ENCODE measurements at places on chromosomes 2 and 18.

- DNase-seq = no peak
Measured at GRCh38 chr2:218472988-218473387, 54.1 kb downstream of the VIL1 start.

- no peak for DNase-seq
Measured at GRCh38 chr2:64930258-64930671, 58.9 kb upstream of the SLC1A4 start.

- DNase-seq = no peak
Measured at GRCh38 chr2:67936969-67937368, 125.8 kb downstream of the C1D start.

GRCh38 chr2:175931805-175932204 is 70.3 kb downstream of the LNPK start:
- DNase-seq = no peak

DNA sequence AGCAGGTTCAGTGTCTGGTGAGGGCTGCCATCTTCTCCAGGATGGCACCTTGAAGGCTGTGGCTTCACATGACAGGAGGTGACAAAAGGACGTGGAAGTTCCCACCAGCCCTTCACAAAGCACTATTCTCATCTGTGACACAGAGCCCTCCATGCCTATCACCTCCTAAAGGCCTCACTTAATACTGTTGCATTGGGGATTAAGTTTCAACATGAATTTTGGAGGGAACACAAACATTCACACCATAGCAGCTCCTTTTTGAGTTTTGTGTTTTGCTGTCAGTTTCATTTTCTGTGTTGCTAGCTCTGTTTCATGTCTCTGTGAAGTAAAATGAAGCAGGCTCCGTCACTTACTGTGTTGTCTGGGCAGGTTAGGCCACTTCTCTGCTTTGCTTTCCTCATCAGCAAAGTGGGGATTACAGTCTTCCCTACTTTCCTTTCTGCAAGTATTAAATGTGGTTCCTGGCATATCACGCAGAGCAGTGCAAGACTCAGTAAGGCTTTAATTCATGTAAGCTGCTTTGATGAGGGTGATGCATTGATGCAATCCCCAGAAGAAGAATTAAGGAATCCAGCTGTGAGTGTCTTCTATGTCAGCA is 31.6 kb downstream of the LIMS1 start:
- DNase-seq = no peak

DNA sequence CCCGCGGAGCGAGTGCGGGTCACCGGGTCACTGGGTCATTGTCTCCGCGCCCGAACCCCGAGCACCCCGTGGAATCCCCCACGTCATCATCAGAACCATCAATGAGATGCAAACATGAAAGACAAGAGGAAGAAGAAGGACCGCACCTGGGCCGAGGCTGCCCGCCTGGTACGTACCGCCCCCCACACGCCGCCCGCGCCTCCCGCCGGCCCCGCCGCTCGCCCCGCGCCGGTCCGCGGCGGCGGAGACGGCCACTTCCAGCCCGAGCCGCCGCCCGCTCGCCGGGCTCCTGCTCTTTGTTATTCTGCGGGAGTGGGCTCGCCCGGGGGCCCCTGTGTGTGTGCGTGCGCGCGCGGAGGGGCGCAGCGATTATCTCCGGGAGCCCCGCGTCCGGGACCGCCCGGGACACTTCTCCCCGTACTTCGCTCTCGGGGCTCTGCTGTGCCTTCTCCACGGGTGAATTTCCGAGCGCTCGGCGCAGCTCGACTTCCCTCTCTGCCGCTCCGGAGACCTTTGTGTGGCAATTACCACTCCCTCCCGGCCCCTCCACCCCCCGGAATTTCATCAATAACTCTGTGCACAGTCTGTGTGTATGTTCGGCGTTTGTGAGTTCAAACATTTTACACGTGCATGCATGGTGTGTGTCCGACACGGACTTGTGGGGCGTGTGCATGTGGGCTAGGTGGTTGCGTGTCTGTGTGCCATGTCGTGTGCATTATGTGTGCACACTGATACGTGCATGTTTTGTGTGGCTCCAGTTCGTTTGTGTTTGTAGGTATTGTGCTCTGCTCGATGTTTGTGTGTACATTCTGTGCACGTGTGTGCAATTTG is 714 bp downstream of the ASXL3 start:
- no peak for DNase-seq

DNA sequence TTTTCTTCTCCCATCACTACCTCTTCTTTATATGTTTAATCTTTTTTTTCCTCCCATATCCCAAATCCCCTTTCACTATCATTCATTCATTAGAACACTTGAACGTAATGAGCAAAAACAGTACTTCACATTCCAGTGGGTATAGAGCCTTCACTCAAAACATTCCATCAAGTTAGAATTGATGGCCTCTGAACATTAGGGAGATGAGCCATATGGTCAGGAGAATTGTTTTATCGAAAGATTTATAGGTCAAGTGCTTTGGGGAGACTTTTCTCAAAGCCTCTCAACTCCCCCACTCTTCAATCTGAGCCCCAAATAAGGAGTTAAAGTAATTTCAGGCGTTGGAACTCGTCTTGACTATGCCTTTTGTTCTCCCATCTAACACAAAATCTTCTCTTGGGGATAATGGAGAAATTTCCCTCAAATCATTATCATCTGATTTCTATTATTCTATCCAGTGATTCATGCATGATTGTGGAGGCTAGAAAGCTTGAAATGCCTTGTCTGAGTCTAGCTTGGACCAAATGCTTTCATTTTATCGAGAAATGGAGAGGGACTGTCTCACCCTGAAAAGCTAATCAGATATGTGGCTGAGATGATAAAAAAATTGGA is 79.2 kb downstream of the KIAA2012 start:
- no peak for DNase-seq

- DNase-seq = peak; percentile 9
Measured at GRCh38 chr2:122378521-122378920, 623.1 kb downstream of the TSN start.

- DNase-seq = no peak
Measured at GRCh38 chr2:203737360-203737759, 30.9 kb downstream of the CD28 start.

DNA sequence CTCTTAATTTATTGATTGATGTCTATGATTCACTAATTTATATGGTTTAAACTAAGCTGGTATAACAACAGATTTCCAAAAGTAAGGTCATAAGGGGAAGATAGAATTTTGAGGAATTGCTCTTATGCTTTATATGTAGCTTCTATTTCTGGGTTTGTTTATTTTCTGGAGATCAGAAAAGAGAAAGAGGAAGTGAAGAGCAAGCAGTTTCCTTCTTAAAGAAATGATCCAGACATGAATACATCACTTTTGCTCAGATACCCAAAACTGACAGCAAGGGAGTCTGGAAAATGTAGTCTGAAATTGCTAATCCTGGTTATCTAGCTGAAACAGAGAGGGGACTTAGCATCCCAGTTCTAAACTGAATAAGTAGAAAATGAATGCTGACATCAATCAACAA is 912.5 kb upstream of the CRIM1 start:
- no peak for DNase-seq

- no peak for DNase-seq
Measured at GRCh38 chr2:62797107-62797506, 91.6 kb downstream of the EHBP1 start.

DNA sequence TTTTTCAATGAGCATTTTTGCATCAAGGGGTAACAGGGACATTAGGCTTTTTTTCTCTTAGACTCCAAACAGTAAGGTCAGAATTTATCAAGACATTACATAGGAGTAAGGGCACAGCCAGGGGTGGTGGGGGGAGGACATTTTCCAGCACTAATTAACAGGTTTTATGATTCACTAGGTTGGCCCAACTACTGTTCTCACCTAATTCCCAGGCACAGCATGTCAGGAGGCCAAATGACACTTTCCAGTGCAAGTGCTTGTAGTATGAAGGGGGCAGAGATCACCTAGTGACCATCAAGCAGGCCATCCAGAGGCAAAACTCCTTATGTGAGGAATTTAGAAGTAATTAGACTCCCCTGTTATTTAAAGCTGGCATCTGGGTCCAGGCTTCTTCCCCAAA is 3.9 kb upstream of the MBD2 start:
- DNase-seq = no peak

DNA sequence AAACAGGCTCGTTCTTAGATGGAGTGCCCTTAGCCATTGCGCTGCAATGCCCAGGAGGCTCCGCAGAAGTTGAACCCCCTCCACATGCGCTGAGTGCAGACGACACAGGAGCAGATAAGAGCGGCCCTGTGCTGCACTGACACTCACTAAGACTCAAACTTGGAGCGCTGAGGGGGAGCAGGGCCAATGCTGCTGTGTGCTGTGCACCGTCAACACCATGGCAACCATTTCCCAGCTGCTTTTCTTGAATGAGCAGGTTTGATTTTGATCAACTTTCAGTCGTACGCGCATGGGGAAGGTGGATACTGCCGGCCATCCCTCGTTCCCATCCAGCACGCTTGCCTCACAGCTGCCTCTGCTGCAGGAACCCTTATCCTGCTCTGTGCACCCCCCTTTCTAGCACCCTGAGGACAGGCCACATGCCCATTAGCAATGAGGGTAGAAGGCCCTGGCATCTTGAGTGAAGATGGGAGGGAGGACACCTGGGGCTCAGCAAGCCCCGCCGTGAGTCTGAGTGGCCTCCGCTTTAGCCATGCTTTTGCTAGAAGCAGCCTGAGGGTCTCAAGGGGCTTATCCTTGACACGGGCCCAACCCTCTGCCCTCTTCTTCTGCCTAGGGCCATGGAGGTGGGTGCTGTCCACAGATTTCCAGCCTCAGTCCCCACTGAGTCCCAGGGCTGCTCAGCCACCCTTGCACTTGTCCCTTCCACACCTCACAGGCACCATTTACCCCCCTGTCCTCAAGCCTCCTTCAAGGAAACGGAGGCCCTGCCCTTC is 271.9 kb downstream of the PHLPP1 start:
- no peak for DNase-seq

- DNase-seq = no peak
Measured at GRCh38 chr2:68564426-68564825, 79.0 kb upstream of the PROKR1 start.

DNA sequence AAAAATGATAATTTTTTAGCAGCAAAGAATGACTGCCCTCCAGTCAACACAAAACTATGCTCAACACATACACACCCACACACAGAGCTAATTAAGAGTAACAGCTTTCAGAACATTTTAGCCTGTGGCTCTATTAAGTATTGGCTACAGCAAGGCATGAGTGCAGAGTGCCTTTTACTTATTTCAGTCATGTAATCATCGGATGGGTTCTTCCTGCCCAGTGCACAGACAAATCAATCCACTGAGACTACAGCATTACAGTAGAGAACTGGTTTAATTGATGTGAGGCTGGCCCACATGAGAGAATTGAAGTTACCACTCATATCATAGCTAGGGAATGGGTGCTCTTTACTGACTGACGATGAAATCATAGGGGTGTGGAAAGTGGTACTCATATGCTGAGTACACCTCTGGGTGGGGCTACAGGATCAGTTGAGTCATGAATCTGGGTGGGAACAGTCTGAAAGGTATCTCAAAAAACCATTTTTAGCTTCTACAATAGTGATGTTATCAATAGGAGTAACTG is 241.0 kb downstream of the FSIP2 start:
- DNase-seq = no peak

DNA sequence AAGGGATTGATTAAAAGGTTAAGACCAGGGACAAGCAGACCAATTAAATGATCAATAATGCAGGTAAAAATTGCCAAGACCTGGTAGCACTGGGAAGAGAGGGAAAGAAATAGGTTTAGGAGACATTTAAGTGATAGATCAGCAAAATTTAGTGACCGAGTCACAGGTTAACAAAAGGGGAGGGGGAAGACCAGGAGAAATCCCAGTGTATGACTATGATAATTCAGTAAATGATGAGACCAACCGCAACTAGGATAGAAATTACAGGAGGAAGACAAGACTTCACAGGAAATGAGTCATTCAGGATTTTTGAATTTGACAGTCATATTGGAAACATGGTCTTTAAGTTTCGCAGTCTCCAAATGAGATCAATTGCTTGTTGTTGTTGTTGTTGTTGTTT is 62.9 kb downstream of the COBLL1 start:
- no peak for DNase-seq

GRCh38 chr2:9808334-9809063 is 34.8 kb upstream of the TAF1B start:
- no peak for DNase-seq

Measured in NCI-H1694 (cell line).